Stimulated activated CD4-positive, alpha-beta T cell treated with anti-CD3 and anti-CD28 coated beads, Interleukin-15, amount 100 ng/mL, for 48 hours (primary cell): ENCODE measurements at places on chromosomes 3 and 15.

DNA sequence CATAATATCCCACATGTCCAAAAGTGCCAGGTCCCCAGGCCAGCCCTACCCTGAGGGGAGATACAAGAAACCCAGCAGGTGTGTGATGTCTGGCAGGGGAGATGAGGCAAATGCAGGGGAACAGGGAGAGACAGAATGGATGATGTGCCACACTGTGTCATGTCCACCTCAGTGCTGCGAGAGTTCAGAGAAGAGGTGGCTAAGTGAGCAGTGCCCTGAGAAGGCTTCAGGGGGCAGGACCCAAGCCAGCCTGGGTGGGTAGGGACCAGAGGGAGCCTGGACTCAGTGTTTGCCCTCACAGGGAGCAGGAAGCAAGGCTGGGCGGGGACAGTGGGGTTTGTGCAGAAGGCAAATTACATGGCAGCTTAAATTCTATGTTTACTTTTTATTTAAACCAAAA, 61.2 kb downstream of the KLHL6 start:
- no peak for DNase-seq

DNA sequence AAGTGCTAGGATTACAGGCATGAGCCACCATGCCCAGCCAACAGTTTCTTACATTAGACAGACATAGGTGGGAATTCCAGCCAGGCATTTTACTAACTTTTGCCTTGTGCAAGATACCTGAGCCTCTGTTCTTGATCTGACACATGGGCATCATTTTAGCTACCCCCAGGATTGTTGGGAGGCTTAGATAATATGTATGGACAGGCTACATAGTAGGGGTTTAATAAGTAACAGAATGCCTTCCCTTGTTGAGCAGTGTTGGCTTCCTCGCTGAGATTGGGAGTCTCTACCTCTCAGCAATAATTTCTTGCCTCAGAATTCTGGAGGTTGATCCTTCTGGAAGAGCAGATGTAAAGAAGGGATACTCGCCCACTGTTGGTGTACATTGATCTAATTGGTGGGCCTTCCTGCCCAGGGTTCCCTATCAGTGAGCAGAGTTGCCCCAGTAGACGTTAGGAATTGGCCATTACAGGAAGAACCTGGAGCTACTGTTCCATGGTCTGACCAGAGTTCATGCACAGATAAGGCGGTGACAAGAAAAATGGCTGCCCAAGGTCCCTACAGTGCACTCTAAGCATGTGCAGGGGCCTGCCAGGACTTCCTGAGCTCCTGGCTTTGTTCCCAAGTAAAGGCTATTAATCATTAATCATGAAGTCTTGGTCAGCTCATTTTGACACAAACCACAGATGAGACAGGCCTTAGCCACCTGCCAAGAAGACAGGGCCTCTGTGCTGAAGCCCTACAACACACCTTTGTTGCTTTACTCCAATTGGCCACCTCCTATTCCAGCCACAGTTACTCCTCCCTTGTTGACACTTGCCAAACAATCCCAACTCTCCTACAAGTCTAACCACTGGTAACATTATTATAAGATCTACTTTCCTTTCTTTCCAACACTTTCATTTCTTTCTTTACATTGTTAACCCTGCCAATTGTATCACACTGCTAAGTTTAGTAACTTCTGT, 5.0 kb upstream of the IL17RE start:
- no peak for DNase-seq

DNA sequence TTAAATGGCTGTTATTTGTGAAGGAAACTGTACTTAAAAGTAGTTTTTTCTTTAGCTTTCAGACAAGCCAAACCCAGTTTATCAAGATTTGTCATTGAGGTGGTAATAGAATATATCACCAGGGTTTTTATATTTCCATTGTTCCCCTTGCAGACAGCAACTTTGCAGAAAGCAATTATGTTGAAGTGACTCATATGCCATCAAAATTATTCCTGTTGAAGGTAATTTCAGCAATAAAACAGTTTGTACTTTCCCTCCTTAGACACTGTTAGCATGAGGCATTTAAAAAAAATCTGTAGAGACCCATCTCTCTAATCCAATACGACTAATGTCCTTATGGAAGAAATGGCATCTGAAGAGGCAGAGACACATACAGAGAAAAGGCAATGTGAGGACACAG, 219.0 kb downstream of the NFKBIZ start:
- DNase-seq = no peak

- no peak for DNase-seq
These were observed 87.0 kb downstream of the EEFSEC start for GRCh38 chr3:128240232-128240631.

DNA sequence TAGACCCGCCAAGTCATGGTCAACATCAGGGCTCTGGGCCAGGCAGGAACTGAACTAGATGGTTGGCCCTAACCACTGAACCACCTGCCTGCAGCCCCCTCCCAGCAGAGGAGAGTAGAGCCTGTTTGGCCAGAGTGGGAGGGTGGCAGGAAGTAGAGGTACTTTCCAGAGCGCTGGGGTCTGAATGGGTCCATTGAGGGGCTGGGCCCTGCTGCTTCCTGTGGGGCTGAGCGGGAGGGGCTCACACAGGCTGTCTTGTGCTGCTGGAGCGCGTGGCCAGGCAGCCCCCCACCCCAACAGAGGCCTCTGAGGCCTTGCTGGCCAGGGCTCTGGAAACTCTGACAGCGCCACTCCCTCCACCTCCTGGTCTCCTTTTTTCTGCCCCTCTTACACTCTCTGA, 17.4 kb downstream of the CSPG4 start:
- DNase-seq = no peak

GRCh38 chr3:195101001-195101583, 169.9 kb downstream of the XXYLT1 start:
- no peak for DNase-seq

- no peak for DNase-seq
These were observed 123.4 kb downstream of the EPHB1 start for GRCh38 chr3:134918441-134918840.

- no peak for DNase-seq
These were observed 369.1 kb downstream of the RBMS3 start for GRCh38 chr3:29649815-29650547.

GRCh38 chr3:126961791-126962461, 21.0 kb upstream of the PLXNA1 start:
- DNase-seq = no peak

- DNase-seq = no peak
These were observed 5.2 kb downstream of the C3orf49 start for GRCh38 chr3:63824309-63824708.

- no peak for DNase-seq
These were observed 83.3 kb downstream of the ZNF621 start for GRCh38 chr3:40608091-40608490.

- no peak for DNase-seq
These were observed 30.4 kb upstream of the TM4SF1 start for GRCh38 chr3:149407898-149408297.

GRCh38 chr3:122102191-122102935, 47.2 kb downstream of the CD86 start:
- DNase-seq = no peak

GRCh38 chr15:93027413-93027812, 61.6 kb downstream of the RGMA start:
- no peak for DNase-seq

DNA sequence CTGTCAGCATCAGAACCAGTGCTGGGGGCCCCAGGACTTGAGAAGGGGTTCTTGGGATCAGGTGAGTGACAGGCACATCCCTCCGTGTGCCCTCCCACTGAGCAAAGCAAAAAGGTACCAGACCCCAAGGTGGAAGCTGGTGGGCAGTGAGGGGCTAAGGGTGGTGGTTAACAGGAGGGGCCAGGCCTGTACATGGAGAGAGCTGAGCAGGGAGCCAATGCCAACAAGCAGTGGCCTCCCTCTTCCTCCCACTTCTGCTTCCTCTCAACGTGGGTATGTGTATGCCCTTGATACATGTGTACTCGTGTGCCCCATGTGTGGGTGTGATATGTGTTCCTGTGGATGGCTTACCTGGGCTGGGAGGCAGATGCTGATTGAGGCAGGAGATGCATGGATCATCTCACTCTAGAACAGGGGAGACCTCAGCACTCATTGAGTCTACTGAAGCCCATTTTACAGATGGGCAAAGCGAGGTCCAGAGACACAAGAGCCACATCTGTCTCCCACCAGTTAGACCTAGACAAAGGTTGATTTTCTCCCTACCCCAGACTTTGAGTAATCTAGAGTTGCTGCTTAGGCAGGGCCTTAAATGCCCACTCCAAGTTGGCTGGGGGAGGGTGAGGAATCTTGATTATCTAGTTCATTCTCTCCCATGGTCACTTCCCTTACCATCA, 945 bp downstream of the VIPR1 start:
- DNase-seq = no peak

DNA sequence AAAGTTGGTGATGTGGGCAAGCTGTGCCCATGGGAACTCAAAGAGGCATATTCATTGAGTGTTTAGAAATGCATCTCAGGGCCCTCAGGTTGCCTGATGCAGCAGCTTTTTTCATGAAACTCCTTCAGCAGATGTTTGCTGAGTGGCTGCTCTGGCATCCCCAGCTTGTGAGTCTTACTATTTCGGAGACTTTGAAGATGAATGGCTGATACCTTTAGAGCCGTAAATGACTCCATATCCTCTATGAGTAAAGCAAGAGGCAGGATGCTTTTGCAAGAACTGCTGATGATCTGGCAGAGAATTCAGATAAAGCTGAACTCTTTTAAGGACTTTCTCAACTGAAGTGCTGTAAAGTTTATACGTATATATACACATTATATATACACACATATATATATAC, 384.3 kb downstream of the CACNA2D3 start:
- DNase-seq = no peak

DNA sequence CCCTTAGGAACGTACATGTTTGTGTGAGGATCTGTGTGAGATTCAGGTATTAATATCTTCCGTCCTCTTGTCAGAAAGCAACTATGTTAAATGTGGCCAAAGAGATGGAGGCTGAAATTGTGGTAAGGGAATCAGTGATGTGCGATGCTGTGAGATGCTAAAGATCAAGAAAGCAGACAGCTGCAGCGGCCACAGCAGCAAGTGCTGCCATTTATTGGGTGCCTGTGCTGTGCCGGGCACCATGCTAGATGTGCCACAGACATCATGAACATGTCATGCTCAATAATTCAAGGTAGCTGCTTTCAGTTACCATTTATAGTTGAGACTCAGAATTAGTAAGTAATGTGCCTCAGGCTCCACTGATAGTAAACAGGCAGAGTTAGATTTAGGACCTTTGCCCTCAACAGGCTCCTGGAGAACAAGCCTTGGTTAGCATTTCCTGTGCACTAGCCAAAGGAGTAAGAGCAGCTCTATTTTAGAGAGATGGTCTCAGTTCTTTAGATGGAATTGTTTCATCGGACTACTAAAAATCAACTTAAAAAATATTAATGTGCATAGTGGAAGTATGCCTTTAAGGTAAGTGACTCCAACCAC, 24.9 kb downstream of the LARS2 start:
- DNase-seq = no peak
